ENCODE measurements at places on chromosomes 5 and 9.

DNA sequence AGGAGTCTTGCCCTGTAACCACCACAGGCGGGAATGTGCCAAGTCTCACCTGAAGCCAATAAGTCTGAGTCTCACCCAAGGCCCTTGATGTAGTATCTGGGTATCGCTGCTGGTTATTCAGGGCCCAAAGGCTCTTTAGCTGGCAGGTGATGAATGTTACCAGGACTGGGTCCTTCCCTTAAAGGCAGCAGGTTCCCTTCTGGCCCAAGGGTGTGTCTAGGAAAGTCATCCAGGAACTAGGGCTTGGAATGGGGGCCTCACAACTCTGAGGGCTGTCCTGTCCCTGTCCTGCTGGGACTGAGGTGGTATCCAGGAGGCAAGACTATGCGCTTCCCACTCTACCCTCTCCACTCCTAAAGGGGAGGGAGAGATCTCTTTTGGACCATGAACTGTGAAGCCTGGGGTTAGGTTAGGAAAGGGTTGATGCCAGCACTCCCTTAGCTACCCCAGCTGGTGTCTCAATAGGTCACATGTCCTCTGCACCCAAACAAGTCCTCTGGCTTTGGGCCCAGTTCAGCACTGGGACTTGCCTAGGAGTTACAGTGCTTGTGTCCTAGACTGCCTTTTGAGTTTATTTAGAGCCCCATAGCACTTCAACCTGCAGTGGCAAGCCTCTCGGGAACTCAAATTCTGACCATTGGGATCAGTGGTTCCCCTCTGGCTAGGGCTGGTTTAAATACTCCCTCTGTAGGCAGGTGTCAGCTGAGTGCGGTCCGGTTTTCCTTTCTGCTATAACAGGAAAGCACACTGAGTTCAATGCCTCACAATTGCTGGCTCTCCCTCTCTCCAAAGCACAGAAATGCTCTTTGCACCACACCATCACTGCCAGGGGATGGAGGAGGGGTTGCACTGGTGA lies 22.5 kb upstream of the RANBP3L start:
- no peak for DNase-seq

GRCh38 chr5:39992617-39993202 lies 567.9 kb upstream of the DAB2 start:
- DNase-seq, result no peak

DNA sequence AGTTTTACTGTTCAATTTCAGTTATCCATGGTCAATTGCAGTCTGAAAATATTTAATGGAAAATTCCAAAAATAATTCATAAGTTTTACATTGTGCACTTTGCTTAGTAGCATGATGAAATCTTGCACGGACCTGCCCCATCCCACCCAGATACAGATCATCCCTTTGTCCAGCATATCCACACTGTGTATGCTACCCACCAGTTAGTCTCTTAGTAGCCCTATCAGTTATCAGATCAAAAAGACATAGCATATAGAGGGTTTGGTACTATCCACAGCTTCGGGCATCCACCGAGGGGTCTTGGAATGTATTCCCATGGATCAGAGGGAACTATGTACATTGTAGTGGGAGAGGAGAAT lies 97.7 kb downstream of the SLC44A1 start:
- DNase-seq, result no peak

GRCh38 chr5:33457817-33458216 lies 17.1 kb downstream of the TARS1 start:
- no peak for DNase-seq

GRCh38 chr9:98830554-98830953 lies 23.1 kb downstream of the GALNT12 start:
- no peak for DNase-seq

GRCh38 chr9:107635803-107636174 lies 146.2 kb upstream of the KLF4 start:
- no peak for DNase-seq

DNA sequence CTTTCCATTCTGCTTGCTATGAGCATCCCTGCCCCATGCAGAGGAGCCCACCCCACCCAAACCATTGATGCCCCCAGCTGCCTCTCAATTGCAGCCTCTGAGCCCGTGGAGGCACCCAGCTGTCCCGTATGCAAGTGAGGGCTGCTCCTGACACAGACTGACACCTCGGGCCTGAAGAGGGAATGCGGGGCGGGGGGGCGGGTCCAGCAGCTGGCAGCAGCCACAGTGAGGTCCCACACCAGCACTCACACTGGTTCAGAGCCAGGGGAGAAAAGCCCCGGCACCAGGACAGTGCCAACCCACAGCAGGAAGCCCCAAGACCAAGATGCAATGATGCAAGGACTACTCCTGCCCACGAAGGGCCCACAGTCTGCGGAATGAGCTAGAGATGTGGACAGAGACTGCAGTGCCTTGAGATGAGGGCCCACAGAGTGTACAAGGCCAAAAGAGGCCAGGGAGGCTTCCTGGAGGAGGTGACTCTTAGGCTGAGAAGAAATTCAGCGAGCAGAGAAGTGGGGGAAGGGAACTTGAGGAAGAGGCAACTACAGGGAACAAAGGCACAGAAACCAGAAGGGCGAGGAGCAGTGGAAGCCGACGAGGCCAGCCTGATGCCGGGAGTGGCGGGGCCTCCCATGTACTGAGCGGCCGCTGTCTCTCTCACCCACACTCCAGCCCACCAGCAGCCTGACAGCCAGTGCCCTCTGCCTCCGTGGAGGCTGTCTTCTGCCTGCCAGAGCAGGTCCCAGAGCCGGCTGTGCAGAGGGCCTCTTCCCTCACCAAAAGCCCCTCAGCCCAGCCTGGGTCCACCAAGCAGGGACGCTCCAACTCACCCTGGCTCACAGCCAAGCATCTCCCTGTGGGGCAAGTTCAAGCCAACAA lies 9.2 kb downstream of the EEIG1 start:
- DNase-seq, result no peak

DNA sequence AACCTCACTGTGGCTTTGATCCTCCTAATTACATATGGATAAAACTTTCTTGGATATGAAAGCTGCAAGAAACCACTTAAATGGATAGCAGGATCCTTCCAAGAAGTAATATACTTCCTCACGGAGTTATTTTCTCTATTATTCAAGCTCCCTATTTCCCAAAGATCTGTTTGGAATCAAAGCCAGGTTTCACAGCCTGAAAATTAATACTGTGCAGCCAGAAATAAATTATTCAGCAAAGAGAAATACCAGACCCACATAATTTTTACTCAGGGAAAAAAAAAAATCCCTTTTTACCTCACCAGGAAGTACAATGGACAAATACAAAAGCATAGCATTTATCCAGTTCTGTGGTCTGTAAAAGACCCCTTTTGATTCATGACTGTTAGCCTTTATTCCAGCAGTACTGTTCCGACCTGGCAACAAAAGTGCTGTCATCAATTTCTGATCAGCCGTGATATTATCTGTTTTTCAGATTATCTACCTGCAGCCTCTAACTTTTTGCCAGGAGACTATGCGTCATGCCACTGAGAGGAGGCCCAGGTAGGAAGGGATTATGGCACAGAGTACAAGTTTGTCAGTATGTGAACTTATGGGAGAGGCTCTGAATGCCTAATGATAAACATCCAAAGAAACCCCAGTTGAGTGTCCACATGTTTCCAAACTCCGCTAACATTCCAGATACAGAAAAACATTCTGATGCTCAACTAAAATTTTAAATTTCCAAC lies 57.0 kb downstream of the FBN2 start:
- DNase-seq, result no peak

- DNase-seq, result no peak
Observed at GRCh38 chr5:5044247-5044840, 95.8 kb upstream of the ADAMTS16 start.

- no peak for DNase-seq
Observed at GRCh38 chr5:170270293-170271069, 27.1 kb downstream of the LCP2 start.

DNA sequence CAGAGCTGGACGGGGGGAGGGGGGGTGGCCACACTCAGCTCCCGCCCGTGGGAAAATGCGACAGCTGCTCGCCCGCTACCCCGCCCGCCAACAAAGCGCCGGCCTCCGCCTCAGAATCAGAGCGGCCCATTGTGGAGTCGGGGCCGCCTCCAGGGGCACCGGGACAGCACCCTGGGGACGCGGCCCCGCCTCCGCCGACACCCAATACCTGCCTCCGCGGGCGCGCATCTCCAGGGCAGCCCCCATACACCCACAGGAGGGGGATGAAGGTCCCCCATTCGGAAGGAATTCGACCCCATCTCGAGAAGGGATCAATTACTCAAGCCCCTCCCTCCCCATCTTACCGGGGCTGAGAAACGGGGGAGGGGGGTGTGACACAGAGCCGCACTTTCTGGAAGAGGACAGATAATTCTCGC lies 1.3 kb downstream of the NOTCH1 start:
- no peak for DNase-seq

DNA sequence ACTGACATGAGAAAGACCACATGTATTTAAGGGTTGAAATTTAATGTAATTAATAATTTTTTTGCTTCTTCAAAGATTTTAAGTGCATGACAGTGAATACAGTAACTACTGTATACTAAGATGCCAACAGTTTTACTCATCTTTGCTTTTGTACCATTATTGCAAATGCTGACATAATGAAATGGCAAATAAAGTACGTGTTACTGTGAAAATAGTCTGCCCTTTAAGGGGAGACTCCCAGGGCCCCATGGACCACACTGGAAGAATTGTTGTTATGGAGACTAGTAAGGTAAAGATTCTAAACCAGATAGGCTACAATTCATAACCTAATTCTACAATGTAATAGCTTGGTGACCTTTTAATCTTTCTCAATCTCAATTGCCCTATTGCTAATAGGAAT lies 84.7 kb downstream of the NR3C1 start:
- DNase-seq, result no peak

GRCh38 chr9:75601280-75601679 lies 289.2 kb upstream of the PCSK5 start:
- no peak for DNase-seq

GRCh38 chr5:1204693-1205242 lies 3.4 kb downstream of the SLC6A19 start:
- peak; percentile 48 for DNase-seq

- no peak for DNase-seq
Observed at GRCh38 chr5:171315386-171315891, 6.4 kb downstream of the TLX3 start.

DNA sequence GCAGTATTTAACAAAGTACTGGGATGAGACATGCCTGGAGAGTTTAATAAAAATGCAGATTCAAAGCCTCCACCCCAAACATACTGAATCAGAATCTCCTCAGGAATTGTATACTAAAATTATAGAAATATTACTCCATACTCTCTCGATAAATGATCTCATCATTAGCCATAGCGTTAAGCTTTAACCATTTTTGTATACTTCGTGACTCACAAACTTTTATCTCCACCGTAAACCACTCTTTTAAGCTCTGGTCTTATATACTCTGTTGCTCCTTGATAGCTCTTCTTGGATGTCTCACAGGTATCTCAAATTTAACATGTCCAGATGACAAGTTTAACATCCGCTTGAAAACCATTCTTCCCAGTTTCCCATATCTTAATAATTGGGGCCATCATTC lies 327.8 kb downstream of the ADGRV1 start:
- DNase-seq, result no peak

GRCh38 chr9:133991964-133992779 lies at the start of gene VAV2:
Gene VAV2 (minus strand): TSS chr9:133992324. CDS start chr9:133992278, 46 bp downstream.
- no peak for DNase-seq

DNA sequence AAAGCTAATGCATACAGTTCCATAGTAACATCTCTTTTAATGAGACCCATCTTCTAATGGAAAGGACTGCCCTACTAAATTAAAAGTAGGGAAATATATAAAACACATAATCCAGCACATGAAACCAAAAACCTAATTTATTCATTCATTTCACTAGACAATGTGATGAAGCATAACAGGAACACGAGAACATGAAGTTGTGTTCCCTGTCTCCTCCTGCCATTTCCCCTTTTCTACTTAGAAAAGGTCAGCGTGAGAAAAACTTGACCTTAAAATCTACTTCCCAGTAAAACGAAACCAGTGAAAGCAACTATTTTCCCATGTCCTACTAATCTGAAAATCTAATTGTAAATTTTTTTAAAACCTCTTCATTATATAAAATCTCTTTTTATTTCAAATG lies 847.5 kb downstream of the TLE1 start:
- DNase-seq, result no peak

- no peak for DNase-seq
Observed at GRCh38 chr5:82349652-82350051, 71.5 kb upstream of the RPS23 start.

DNA sequence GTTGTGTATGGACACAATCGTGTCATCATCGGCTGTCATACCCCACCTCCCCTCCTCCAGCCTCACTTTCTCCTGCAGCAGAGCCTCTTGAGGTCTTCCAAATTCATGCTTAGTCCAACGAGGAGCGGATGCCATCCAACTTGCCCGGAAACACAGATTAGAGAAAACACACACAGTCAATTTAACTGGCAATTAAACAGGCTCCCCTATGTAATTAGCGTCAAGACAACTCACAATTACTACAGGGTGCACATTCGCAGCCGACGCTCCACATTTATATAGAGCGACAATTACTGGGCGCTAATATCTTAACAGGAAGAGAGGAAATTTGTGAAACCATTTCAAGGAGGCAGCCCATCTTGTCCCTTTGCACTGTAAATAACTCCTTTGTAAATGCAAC lies 86.0 kb upstream of the ZNF618 start:
- no peak for DNase-seq

- DNase-seq, result no peak
Observed at GRCh38 chr9:120396418-120396817, 183.5 kb downstream of the CDK5RAP2 start.

DNA sequence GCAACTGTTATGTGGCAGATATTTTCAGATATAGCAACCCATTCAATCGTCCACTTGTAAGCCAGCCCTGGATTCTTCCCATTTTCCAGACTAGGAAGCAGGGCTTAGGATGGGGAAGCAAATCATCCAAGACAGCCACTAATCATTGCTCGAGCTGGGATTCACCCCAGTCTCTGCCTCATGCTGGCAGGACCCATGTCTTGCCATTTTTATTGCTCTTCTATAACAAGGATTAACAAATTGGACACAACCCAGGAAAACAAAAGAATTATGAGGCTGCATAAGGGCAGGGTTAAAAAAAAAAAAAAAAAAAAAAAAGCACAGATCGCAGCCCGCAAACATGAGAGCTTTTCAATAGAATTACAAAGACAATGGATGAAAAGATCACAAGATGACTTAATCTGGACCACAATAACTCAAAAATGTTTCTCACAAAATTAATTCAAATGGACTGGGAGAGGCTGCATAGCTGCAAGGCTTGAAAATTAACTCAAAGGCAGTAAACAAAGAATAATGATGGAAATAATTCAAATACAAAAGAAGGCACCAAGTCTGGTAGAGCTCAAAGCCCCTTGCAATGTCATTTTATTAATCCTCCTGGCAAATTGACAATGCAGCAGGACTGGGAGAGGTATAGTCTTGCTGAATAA lies 40.7 kb downstream of the ASTN2 start:
- DNase-seq, result no peak

DNA sequence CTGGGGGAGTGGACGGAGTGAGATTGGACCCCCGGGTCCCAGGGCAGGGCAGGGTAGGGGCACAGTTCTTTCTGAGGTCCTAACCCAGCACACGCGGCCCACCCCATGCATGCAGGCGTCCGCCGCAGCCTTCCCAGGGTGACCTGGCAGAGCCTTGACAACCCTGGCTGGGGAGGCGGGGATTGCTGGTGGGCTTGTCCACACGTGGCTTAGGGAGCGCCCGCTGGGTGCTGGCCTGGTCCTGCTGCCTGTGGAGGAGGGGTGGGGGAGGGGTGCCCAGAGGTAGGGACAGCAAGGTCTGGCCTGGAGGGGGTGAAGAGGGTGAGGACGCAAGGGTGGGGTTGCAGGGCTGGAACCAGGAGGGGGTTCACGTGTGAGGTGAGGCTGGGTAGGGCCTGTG lies 6.0 kb downstream of the RXRA start:
- no peak for DNase-seq

GRCh38 chr9:123372766-123373446 lies 16.9 kb downstream of the CRB2 start:
- no peak for DNase-seq

GRCh38 chr5:131706281-131706680 lies 71.3 kb upstream of the RAPGEF6 start:
- DNase-seq, result no peak

All from NCI-H524 treated with DMSO at 0.1 percent for 48 hours (cell line).